Heart right ventricle (tissue), 16 donors: ENCODE measurements at places on chromosomes 16 and 17. TPM values are rescaled to one million over a fixed set of nuclear protein-coding genes. Genes with fewer than 3 reads are reported as not detected.

DNA sequence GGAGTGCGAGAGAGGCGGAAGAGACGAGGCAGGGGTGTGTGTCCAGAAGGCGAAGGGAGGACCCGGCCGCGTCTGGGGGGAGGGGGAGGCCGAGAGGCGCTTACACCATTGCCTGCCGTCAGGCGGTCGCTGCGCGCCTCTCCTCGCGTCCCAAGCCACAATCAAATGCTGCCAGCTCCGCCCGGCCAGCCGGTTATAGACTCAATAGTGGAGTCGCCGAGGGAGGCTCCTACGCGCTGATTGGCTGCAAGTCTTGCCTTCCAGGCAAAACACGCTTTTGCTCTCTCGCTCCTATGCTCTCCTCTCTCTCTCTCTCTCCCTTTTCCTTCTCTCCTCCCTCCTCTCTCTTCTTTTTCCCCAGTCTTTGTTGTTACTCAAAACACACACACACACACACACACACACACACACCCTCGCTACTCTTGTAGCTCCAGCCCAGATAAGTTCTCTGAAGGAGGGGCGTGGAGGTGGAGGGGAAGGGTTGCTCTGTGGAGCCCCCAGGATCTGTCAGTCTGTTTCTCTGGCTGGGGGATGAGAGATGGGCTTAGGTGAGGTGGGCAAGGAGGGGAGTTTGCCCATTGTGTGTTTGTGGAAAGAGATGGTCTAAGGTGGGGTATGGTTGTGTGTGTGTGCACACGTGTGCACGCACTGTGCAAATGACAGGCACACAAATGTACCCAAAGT, at the start of gene DLX3:
Gene DLX3 (minus strand): TSS at position 170 of the 684 bp plus-strand sequence. CDS start 226 bp downstream, outside the sequence.
- H3K27me3 ChIP-seq: peaks cover 29% of the 10 kb centered on the region
- peak within 1 kb of the TSS; percentile 29 for H3K4me3 ChIP-seq
- H3K36me3 ChIP-seq: no peaks in the 10 kb centered on the region
- no peak within 1 kb of the TSS for H3K27ac ChIP-seq
- H3K4me1 ChIP-seq: peaks cover 32% of the 10 kb centered on the region

GRCh38 chr16:69193855-69194254, 6.9 kb downstream of the SNTB2 start:
- no peak for DNase-seq
- no peak overlapping the region for H3K27ac ChIP-seq
- no peaks in the 10 kb centered on the region for H3K27me3 ChIP-seq
- H3K4me3 ChIP-seq: no peak overlapping the region
- H3K36me3 ChIP-seq: no peaks in the 10 kb centered on the region
- peaks cover 50% of the 10 kb centered on the region for H3K4me1 ChIP-seq

DNA sequence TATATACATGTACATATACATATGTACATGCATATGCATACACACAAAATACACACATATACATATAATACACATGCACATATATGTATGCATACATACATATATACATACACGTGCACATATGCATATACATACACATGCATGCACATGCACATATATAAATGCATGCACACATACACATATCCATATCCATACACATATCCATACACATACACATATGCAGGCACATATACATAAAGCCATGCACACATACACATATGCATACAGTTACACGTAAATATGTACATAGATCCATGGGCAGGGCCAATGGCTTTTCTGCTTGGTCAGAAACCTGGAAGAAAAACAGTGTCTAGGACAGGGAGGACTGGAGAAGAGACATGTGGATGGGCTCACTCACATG, 23.9 kb upstream of the USP10 start:
- H3K36me3 ChIP-seq: no peaks in the 10 kb centered on the region
- DNase-seq: no peak
- H3K4me3 ChIP-seq: no peak overlapping the region
- H3K27me3 ChIP-seq: no peaks in the 10 kb centered on the region
- no peaks in the 10 kb centered on the region for H3K4me1 ChIP-seq

GRCh38 chr16:85347213-85347591, 234.9 kb upstream of the CIBAR2 start:
- no peak for DNase-seq
- no peak overlapping the region for H3K4me3 ChIP-seq
- no peak overlapping the region for H3K27ac ChIP-seq
- H3K36me3 ChIP-seq: no peaks in the 10 kb centered on the region
- no peaks in the 10 kb centered on the region for H3K27me3 ChIP-seq

DNA sequence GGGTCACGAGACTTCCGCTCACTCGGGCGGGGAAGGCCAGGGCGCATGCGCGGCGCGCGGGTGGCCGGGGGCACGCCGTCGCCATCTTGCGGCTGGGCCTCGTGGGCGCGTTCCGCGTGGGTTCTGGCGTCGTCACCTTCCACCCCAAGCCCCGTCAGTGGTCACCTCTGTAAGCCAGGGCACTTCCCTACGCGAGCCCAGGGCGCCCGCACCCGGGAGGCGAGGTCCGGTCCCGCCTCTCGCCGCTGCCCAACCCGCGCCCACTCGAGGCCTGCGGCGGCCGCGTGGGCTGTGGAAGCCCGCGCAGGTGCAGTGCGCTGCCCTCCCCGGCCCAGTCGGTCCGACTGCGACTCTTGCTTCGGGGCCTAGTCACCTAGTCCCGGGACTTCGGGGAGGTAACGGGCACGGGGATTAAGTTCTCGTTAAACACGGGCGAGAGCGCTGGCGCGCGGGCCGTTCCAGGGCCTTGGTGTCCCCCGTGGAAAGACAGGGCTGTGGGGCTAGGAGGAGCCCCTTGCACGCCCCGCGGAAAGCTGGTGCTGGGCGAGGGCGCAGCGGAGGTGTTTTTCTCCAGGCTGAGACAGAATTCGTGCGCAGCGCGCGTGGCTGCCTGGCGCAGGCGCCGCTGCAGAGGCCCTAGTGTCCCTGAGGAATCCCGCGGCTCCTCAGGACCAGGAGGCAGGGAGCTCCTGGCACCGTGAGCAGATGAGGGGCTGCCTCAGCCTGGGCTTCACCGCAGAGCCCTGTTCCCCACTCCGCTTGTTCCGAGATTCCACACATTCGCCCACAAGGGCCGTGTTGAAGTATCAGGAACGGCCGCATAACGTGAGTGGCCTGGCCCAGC, 472 bp upstream of the ARHGDIA start:
- H3K27ac ChIP-seq: peak overlapping the region; percentile 94
- peak; percentile 94 for DNase-seq
- H3K36me3 ChIP-seq: no peaks in the 10 kb centered on the region
- peaks cover 45% of the 10 kb centered on the region for H3K4me1 ChIP-seq
- H3K27me3 ChIP-seq: no peaks in the 10 kb centered on the region

- no peaks in the 10 kb centered on the region for H3K27me3 ChIP-seq
- no peak for DNase-seq
- H3K4me1 ChIP-seq: no peaks in the 10 kb centered on the region
- H3K4me3 ChIP-seq: no peak overlapping the region
Measured at GRCh38 chr17:56260376-56261002, 107.2 kb downstream of the ANKFN1 start.

GRCh38 chr17:78658281-78658785, 81.1 kb upstream of the DNAH17 start:
- H3K4me3 ChIP-seq: no peak overlapping the region
- no peak overlapping the region for H3K27ac ChIP-seq
- no peaks in the 10 kb centered on the region for H3K36me3 ChIP-seq
- no peaks in the 10 kb centered on the region for H3K27me3 ChIP-seq

DNA sequence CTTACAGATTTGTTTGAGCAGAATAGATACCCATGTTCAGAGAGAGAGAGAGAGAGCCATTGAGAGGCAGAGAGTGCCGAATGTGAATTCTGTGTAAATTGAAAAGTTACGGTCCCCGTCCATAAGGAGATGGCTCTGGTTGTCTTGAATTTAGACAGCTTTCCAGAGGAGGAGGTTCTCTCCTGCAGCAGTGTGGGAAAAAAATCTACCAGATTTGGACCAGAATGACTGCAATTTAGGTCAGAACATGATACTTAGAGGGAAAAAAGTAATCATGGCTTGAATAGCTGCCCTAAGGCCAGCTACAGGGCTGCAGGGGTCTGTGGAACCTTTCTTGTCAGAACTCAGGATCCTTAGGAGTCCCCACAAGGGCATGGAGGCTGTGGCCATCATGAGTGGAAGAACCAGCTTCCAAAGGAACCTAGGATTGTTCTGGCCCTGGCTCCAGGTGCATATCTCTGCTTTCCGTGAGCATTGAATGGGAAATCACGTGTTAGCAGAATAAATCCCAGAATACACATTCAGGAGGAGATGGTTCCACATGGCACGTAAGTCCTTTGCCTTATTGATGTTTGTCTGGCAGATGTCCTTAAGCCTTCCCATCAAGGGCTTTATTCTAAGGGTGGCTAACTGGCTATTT, 13.0 kb downstream of the PITPNC1 start:
- no peaks in the 10 kb centered on the region for H3K27me3 ChIP-seq
- DNase-seq: no peak
- H3K4me3 ChIP-seq: no peak overlapping the region
- H3K36me3 ChIP-seq: no peaks in the 10 kb centered on the region
- peaks cover 58% of the 10 kb centered on the region for H3K4me1 ChIP-seq

GRCh38 chr17:80991645-80992076, at the start of gene CHMP6:
CHMP6 (plus strand) TSS chr17:80991841; CDS start chr17:80991919, 78 bp downstream.
- peak within 1 kb of the TSS; percentile 89 for H3K4me3 ChIP-seq
- DNase-seq: peak; percentile 84
- H3K27me3 ChIP-seq: peaks cover 10% of the 10 kb centered on the region
- peak within 1 kb of the TSS; percentile 73 for H3K27ac ChIP-seq
- peaks cover 19% of the 10 kb centered on the region for H3K36me3 ChIP-seq

GRCh38 chr16:930511-930910, 40.3 kb downstream of the LMF1 start:
- DNase-seq: no peak
- no peaks in the 10 kb centered on the region for H3K27me3 ChIP-seq
- no peaks in the 10 kb centered on the region for H3K4me1 ChIP-seq
- no peak overlapping the region for H3K4me3 ChIP-seq
- H3K36me3 ChIP-seq: peaks cover 32% of the 10 kb centered on the region
- no peak overlapping the region for H3K27ac ChIP-seq

ACSM2B gene
- not detected for total RNA-seq

DNA sequence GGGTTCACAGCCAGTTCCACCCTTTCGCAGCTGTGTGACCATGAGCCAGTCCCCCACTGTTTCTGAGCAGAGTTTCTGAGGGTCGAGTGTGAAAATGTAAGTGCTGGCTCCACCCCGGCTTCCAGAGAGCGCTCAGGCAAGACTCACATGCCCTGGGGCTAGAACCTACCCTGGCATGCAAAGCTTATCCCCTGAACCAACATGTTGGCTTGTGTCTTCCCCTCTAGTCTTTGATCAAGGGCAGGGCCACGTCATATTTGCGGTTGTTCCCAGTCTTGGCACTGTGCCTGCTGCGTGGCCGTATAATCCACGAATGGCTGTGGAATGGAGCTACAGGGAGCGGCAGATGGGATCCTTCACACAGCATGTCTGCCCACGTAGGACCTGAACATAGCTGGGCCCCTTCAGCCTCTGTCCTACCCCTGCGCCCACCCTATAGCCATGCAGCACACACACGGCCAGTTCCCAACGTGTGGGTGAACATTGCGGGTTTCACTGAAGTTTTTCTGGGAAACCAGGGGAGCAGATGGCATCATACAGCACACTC, 84.8 kb downstream of the MRM1 start:
- no peaks in the 10 kb centered on the region for H3K36me3 ChIP-seq
- no peak for DNase-seq
- H3K4me1 ChIP-seq: no peaks in the 10 kb centered on the region
- H3K4me3 ChIP-seq: no peak overlapping the region
- no peak overlapping the region for H3K27ac ChIP-seq
- H3K27me3 ChIP-seq: peaks cover 52% of the 10 kb centered on the region
